Stimulated activated CD8-positive, alpha-beta memory T cell treated with anti-CD3 and anti-CD28 coated beads, Interleukin-2, amount 100 ng/mL, for 1 hour (primary cell): ENCODE measurements at places on chromosomes 4 and X.

- DNase-seq: no peak
These were observed 108.4 kb downstream of the LINC00632 start for GRCh38 chrX:140817943-140818342.

GRCh38 chr4:48275686-48276085 is 6.0 kb upstream of the TEC start:
- no peak for DNase-seq

GRCh38 chrX:40784516-40785151 is 49.3 kb upstream of the MED14 start:
- no peak for DNase-seq

DNA sequence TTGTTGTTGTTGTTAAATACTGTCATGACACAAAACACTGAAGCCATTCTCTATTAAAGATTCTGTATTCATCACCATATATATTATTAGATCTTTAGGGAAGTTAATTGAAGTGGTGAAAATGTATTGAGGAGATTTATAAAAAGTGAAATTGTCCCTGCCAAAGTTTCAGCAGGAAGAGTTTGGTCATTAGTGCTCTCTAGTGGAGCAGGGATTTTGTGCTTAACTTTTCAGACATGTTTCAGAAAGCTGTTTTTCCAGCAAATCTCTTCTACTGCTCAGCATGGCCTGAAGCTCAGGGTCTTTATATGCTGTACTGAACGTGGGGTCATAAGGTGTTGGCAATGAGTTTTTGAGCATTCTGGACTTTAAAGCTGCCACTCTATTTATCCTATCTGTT is 36.7 kb upstream of the CXXC4 start:
- no peak for DNase-seq

- no peak for DNase-seq
These were observed 1280.8 kb downstream of the PCDH7 start for GRCh38 chr4:32000846-32001488.

GRCh38 chr4:185096032-185096653 is 46.9 kb upstream of the SLC25A4 start:
- no peak for DNase-seq

DNA sequence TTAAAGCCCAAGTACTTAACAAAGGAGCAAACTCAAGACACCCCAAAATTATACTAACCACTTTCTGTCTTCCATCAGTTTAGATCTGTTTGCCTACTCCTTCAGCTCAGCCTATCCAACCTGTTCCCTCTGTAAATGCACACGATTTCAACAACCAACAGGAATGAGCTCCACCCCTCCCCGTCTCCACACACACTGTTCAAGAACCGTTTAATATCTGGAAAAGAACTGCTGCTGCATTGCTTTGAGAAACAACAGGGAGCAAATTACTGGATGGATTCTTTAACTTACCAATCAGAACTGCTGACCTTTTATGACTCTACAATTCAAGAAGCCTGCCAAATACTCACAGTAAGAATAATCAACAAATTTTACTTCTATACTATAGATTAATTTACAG is 87.0 kb downstream of the FBXW7 start:
- DNase-seq: no peak
